ENCODE measurements at places on chromosomes 7 and 10. TPM values are rescaled to one million over a fixed set of nuclear protein-coding genes. Genes with fewer than 3 reads are reported as not detected.

DNA sequence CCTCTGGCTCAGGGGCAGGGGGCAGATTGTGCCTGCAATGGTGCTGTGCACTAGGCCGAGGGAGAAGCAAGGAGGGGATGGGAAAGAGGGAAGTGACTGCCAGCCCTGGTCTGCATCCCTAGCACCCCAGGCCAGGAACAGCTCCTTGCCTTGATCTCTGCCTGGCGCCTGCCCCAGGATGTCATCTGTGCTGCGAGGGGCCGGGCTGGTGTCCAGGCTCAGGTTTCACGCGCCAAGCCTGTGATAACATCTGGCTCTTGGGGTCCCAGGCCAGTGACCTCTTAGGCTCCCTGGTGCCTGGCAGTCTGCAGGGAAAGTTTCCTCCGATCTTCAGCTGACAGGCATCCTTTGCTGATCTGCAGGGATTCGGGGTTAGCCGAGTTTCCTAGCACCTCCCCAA is 193.5 kb upstream of the GPR26 start:
- no peak for DNase-seq

The NUTM2A gene
- total RNA-seq: 0.66 TPM

DNA sequence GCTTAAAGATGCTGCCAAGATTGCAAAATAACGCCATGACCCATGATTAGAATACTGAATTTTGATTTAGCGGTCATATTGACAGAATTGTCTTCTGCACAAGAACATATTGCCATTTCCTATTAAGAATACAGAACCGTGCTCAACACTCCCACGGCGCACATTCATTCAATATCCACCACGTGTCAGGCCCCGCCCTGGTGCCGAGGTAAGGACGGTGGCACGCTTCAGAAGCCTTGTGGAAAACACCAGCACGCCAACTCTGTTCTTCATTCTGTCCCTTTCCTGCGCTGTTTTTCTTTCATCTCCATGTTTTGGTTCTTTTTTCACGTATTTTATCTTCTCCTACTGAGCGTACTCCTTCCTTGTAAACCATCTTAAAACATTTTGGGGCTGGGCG is 189.3 kb downstream of the ZMYND11 start:
- DNase-seq: no peak

The MBLAC1 gene
- total RNA-seq: 1.8 TPM

DNA sequence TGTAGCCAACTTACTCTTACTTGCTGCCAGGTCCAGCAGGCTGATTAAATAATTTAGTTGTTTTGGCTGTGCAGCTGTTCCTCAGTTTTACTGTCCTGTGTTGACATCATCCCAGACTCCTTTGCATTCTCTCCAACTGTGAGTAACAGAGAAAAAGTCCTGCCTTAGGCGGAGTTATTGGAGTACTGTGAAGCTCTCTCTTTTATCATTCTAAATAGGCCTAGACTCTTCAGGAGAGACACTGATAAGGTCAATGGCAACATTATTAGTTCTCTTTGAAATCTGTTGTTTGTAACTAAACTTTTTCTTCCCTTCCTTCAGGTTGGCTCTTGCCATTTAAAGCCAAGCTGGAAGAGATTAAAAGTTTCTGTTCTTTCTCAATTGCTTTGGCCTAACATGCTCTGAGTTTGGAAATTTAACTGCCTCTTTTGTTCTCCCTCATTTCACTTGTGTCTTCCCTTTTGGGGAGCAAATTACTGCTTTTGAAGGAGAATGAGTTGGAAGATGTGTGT is 215.7 kb upstream of the CSTF2T start:
- no peak for DNase-seq

GRCh38 chr10:18684953-18685352 is 25.7 kb downstream of the ARL5B start:
- DNase-seq: no peak

Data from aorta (tissue), 5 donors.